Fibroblast of villous mesenchyme (primary cell): ENCODE measurements at places on chromosomes 11 and 22. TPM values are rescaled to one million over a fixed set of nuclear protein-coding genes. Genes with fewer than 3 reads are reported as not detected.

The LIF gene
- 7.4 and 7.8 TPM in 2 replicates for total RNA-seq

The INPPL1 gene
- 123 and 163 TPM in 2 replicates for total RNA-seq

DNA sequence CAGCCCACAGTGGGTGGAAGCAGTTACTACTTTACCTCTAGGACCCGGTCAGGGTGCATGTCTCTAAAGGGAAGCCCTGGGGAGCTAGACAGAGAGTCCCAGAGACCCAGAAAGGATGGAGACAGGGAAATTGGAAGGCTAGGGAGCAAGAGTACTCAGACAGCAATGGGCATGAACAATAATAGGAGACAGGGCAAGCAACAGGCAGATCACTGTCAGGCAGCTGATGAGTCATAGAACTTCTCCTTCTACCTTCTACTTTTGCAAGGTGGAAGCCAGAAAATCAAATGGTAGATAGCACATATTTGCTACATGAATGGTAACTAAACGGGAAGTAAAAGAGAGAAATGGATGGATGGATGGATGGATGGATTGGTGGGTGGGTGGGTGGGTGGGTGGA is 19.6 kb downstream of the CD5 start:
- DNase-seq: no peak

GRCh38 chr11:96125400-96125799 is 201.5 kb upstream of the MTMR2 start:
- peak; percentile 37 for DNase-seq

- no peak for DNase-seq
Observed at GRCh38 chr22:17999851-18000250, 24.5 kb downstream of the MICAL3 start.

- DNase-seq: no peak
Observed at GRCh38 chr22:47123827-47124442, 361.5 kb downstream of the TBC1D22A start.

- DNase-seq: no peak
Observed at GRCh38 chr11:61497876-61498275, 10.7 kb upstream of the LRRC10B start.
